ENCODE measurements at places on chromosomes 13 and 19. TPM values are rescaled to one million over a fixed set of nuclear protein-coding genes. Genes with fewer than 3 reads are reported as not detected.

The FFAR1 gene
- not detected for total RNA-seq

The SCN1B gene
- total RNA-seq: 24.2 TPM

The POSTN gene
- 24.5 TPM for total RNA-seq

The ELAVL3 gene
- not detected for total RNA-seq

The LGI4 gene
- total RNA-seq: 0.15 TPM
